ENCODE measurements at places on chromosomes 1 and 21.

- DNase-seq = no peak
Observed at GRCh38 chr21:26835714-26836265, 9.4 kb downstream of the ADAMTS1 start.

- no peak for DNase-seq
Observed at GRCh38 chr21:46421756-46422555, 36.7 kb upstream of the DIP2A start.

DNA sequence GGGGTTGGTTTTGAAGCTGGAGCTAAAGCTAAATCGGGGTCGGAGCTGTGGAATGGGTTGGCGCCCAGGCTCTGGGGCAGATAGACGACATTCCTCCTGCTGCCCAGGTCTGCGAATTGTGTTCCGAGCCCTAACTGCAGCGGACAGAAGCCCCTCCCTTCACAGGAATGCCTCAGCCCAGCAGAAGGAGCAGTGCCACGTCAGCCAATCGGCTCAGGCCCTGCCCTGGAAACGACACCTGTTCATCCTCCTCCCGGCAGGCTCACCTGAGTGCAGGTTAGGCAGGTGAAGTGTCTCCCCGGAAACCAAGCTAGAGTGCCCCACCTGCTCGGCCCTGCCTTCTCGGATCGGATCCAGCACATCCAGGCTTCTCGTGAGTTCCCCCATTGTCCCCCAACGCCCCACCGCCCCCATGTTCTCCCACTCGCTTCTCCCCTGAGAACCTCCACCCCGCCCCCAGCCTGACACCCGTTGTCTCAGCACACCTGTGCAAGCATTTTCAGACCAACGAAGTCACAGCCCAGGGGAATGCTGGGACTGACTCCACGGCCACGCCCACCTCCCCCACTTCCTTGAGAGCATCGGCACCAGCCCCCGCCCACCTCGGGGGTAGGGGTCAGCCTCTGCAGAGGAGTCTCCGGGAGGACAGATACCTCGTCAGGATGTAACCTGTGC is 775 bp downstream of the TMEM125 start:
- DNase-seq = peak; percentile 36

DNA sequence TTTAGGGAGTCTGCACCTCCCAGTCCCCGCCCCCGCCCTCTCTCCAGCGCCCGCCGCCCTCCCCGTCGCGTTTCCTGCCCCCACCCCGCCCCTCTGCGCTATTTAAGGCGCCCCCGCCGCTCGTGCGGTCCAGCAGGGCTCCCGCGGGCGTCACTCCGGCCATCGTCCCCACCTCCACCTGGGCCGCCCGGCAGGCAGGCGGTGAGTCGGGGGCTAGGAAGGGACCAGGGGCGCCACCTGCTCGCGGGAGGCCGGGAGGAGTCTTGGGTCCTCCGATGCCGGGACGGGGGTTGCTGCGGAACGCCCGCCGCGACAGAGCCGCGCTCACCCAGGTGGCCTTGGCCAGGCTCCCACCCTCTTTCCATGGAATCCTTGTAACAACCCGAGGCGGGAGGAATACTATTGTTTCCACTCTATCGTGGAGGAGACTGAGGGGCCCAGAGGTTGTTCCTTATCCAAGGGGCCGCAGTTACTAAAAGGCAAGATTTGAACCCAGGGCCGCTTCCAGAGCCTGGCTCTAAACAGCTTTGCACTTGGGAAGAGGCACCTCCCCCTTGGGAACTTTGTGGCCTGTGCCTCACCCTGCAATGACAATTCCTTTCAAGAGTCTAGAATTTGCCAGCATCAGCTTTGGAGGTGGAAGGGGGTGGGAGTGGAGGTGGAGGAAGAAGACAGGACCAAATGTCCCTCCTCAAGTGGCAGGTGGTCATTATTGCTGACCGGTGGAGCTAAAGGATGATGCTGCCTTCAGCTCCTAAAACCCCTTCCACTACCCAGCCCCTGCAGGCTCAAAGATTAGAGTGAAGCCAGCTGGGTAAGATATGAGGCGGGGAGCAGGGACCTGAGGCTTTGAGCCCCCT is at the start of gene GJA4:
Gene GJA4, plus strand, starts transcription at position 132 of the 860 bp plus-strand sequence. CDS start 1,215 bp downstream, outside the sequence.
- no peak for DNase-seq

GRCh38 chr21:41369105-41369919 is 7.5 kb downstream of the MX2 start:
- peak; percentile 58 for DNase-seq

GRCh38 chr1:180252638-180253536 is 22.8 kb downstream of the LHX4 start:
- DNase-seq = peak; percentile 85

DNA sequence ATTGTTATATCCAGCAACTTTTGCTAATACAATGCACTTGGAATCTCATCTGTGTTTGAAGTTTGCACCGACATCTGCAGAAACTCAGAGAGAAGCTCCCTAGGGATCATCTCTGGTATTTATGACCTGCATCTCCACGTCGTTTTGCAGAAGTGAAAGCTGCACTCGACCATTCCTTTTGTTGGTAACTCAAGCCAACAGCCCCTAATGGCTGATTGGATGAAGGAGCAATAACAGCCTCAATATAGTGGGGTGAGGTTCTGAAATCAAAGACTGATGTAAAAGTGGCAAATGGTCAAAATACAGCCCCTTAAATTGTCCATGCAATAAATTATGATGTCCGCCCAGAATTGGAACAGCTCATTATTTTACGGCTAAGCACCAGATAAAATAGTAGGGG is 344.2 kb upstream of the KAZN start:
- DNase-seq = no peak

DNA sequence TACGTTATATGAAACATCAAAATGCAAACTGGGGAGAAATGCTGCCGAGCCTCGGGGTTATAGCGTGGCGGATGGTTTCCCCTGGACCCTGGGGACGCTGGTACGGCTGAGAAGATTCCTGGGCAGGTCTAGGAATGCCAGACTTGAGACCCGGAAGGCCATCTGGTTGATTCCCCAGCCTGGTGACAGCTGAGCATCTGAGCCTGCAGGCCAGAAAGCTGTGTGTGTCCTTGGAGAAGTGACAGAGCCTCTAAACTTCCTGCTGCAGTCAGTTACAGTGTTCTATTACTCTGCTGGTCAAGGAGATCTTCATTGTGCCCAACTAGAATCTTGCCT is 2.3 kb downstream of the VASH2 start:
- no peak for DNase-seq

DNA sequence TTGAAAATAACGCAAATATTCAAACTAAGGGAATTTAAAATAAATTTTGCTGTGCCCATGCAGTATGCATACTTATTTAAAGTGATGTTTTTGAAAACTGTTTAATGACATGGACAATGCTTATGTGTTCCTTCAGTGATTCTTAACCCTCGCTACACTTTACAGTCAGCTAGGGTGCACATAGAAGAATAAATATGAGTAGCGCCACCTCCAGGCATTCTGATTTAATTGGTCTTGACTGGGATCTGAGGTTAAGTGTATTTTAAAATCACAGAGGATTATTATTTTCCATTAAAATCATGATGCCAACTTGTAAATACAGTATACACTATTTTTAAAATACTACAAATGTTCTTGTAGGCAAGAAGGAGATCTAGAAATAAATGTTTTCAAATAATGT is 373.5 kb upstream of the ADGRL4 start:
- no peak for DNase-seq

GRCh38 chr1:196381544-196381943 is 226.7 kb downstream of the KCNT2 start:
- DNase-seq = no peak

GRCh38 chr1:56553046-56553445 is 26.3 kb downstream of the PLPP3 start:
- DNase-seq = no peak

GRCh38 chr1:22452481-22452957 is 868 bp downstream of the ZBTB40 start:
- DNase-seq = peak; percentile 28

- no peak for DNase-seq
Observed at GRCh38 chr1:190864013-190864641, 386.5 kb upstream of the BRINP3 start.

DNA sequence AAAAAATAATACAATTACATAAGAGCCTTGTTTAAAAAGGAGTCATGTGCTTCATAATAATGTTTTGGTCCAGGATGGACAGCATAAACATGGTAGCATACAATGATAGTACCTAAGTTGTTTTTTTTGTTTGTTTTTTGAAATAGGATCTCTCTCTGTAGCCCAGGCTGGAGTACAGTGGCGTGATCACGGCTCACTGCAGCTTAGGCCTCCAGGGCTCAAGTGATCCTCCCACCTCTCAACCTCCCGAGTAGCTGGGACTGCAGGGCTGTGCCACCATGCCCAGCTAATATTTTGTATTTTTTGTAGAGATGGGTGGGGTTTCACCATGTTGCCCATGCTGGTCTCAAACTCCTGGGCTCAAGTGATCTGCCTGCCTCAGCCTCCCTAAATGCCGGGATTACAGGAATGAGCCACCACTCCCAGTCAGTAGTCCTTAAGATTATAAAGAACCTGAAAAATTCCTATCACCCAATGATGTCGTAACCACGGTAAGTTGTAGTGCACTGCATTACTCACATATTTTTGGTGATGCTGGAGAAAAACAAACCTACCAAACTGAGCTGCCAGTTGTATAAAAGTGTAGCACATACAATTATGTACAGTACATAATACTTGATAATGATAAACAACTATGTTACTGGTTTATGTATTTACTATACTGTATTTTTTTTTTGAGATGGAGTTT is 22.4 kb upstream of the RCOR3 start:
- no peak for DNase-seq

DNA sequence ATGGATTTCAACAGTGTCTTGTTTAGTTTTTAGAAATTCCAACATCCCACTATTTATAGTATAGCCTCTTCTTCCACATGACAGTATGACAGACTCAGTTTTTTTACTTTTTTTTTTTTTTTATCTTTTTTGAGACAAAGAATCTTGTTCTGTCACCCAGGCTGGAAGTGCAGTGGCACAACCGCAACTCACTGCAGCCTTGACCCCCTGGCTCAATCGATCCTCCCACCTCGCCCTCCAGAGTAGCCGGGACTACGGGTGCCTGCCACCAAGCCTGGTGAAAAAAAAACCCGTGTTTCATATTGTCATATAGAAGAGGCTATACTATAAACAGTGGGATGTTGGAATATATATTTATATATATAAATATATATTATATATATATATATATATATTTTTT is 1.2 kb upstream of the DR1 start:
- DNase-seq = no peak

DNA sequence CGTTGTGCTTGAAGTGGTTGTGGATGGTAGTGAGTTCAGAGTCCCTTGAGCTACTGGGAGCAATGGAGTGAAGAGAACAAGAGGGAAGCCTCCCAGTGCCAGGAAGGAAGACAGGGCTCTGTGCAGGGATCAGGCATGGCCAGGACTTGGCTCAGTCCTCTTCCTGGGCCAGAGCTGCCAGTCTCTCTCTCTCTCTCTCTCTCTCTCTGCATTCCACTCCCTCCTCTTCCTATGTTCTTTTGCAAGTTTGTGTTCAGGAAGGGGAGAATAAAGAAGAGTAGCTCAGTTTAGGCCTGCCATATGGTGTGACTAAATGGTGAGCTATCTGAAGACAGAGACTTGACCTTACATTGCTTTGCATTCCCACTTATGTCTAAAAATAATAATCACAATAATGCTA is 20.5 kb upstream of the RPTN start:
- DNase-seq = no peak

GRCh38 chr1:162908780-162909179 is 47.8 kb upstream of the CCDC190 start:
- DNase-seq = no peak

GRCh38 chr21:14452727-14453241 is 69.8 kb upstream of the HSPA13 start:
- no peak for DNase-seq

DNA sequence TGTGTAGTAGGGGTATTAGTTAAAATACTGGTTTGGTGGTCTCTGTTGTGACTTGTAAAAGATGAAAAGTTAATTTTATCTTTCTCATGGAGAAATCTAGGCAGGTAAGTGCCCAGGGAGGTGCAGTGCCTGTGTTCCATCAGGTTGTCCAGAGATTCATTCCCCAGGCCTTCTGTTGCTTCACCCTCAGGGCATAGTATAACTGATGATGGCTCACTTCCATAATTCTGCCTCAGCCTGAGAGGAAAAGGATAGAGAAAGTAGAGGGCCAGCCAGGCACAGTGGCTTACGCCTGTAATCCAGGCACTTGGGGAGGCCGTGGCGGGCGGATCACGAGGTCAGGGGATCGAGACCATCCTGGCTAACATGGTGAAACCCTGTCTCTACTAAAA is 153.9 kb downstream of the FMN2 start:
- DNase-seq = no peak

GRCh38 chr1:96747565-96747964 is 26.0 kb downstream of the PTBP2 start:
- DNase-seq = no peak

GRCh38 chr21:28922368-28922767 is 70.3 kb downstream of the LTN1 start:
- DNase-seq = no peak

DNA sequence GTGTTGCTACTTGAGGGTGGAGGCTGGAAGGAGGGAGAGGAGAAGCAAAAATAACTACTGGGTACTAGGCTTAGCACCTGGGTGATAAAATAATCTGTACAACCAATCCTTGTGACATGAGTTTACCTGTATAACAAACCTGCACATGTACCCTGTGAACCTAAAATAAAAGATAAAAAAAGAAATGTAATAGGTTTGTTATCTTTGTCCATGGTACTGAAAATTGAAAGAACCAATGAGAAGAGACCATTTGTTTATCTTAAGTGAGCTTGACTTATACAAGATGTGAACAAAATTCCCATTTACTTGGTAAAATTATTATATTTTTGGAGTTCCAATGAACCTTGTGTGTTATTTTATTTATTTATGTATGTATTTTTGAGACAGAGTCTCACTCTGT is 11.1 kb upstream of the USP25 start:
- DNase-seq = no peak

GRCh38 chr21:35375115-35375514 is 326.0 kb upstream of the RUNX1 start:
- DNase-seq = no peak
